ENCODE measurements at places on chromosomes 2 and 18.

- no peak for DNase-seq
Measured at GRCh38 chr2:226884166-226884565, 48.3 kb downstream of the RHBDD1 start.

DNA sequence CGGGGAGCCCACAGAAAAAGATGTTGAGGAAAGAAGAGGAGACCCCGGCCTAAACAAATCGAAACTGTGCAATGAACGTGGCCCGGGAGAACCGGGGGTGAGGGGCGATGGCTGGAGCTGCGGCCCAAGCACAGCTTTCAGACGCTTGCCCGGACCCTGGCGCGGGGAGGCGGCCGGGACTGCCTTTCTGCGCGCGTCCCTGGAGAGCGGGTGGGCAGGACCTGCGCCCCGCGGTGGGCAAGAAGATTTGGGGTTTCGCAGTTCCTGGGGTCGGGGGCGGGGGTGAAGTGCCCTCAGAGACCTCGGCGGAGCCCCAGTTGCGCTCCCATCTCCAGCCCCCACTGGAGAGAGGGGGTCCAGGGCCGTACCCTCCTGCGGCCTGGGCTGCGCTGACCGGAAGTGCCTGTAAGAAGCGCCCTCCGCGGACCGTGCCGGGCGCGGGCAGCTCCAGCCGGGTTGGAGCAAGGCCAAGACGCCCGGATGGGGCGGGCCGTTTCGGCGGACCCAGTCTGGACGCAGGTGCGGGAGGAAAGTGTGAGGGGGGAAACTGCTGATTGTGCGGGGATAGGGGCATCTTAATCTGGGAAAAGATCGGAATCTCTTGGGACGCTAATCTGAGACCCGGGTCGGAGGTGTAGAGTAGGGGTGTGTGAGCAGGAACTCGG, 11.6 kb downstream of the EN1 start:
- no peak for DNase-seq

GRCh38 chr18:10111191-10111590, 197.4 kb downstream of the VAPA start:
- DNase-seq: no peak

GRCh38 chr2:140542627-140543026, 1588.2 kb downstream of the LRP1B start:
- no peak for DNase-seq

GRCh38 chr18:3871687-3872086, 421.7 kb downstream of the TGIF1 start:
- DNase-seq: no peak

DNA sequence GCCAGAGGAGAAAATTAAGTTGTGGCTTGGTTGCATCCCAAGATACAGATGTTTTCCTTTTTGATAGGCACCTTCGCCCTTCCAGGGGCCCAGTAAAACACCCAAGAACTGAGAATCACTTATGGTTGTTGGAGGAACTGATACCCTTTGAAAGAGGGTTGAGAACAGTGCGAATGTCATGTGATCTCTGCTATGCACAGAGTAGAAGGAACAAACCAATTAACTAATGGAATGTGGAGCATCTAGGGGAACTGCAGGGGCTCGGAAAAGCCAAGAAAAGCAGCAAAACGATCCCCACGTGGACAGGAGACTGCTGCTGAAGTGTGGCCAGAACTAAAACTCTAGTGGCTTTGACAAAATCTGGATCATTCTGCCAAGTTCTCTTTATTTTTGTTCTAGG, 58.8 kb downstream of the APOB start:
- no peak for DNase-seq

- DNase-seq: no peak
Measured at GRCh38 chr18:985212-985661, 80.6 kb downstream of the ADCYAP1 start.

DNA sequence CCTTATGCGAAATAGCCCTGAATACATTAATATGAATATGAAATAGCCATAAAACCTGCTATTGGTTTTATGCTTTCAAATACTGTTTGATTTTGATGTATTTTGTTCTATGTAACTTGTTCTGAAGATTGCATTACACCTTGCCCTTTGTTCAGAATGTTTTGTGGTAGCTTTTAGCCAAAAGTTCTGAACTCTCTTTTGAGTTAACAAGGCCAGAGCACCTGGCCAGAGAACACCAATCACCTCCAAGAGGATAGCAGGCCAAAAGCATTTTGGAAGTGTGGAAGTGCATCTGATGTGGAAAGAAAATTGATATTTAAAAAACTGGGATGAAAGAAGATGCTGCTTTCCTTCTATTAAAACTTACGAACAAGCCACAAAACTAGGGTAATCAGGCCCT, 86.6 kb upstream of the PGAP1 start:
- DNase-seq: no peak

GRCh38 chr18:70289351-70290312, 787 bp downstream of the SOCS6 start:
- DNase-seq: no peak

GRCh38 chr2:242040681-242041080, 171.2 kb downstream of the RTP5 start:
- no peak for DNase-seq

DNA sequence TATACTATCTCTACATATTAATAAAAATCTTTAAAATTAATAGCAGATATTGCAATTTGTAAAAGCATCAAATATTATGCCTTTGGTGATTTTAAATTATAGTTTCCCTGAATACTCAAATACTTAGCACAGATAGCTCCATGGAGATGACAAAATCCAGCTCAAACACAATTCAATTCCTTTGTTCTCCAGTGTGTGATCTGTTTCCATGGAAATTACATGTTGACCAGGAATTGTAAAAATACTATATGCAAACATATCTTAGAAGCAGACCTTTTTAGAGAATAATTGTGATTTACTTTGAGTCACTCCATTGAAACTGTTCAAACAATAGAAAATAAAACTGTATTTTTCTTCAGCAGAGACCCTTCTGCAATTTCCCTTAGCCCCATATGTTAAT, 68.3 kb downstream of the FAM161A start:
- DNase-seq: no peak
